Activated naive CD4-positive, alpha-beta T cell treated with anti-CD3 and anti-CD28 coated beads, Interleukin-2, amount 50 U/mL, for 72 hours (primary cell): ENCODE measurements at places on chromosomes 2 and 18.

DNA sequence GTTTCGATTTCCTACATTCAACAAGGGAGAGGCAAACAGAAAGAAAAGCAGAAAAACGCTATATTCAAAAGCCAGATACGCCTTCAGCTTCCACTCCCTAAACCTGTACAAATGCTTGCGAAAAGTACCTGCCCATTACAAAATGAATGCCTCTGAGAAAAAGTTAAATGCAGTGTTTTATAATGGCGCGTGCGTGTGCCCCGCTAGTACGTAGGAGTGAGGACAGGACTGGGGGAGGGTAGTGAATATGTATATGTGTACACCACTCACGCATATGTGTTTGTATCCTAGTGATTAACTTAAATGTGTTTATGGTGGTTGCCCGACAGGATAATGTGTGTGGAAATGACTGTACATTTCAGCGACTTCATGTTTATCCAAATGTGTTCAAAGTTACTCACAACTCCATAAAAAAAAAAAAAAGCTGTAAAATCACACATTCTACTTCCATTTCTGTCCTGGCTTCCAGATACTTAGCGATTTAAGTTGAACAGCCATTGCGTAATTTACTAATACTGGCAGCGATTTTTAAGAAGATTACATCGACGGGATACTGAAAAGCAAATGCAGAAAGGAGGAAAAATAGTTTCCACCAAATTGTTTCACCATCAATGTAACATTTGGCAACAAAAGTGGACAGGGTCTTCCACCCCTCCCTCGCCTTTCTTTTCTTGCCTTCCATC is 1.3 kb downstream of the NEUROD1 start:
- DNase-seq: no peak

DNA sequence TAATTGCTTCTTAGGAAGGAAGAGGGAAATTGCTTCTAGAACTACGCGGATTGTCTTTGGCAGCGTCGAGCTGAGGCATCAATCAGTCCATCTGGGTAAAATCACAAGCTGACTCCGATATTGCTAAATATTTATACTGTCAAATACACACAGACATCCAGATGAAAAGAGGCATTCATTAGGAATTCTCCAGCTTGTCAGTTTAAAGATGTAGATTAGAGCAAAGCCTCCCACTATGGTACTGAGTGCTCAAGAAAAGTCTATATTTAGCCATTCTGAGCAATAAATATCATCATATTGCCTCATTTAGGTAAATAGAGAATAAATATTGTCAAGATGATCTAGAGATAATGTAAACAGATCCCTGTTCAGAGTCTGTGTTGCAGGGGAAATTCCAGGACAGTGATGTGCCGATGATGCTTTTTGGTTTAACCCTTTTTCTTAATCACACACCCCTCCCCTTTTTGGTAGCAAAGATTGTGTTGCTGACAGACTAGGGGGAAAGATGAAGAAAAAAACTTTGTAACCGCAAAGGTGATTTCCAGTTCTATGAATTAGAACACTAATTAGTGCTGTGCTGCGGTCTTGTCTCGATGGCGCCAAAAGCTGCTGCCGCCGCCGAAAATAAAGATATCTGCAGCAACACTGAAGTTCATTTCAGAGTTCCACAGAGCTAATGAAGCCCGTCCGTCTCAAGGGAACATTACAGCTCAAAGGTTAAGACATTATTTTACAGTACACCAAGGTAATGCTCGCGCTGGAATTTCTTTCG is 171.8 kb downstream of the PTGR3 start:
- no peak for DNase-seq

- DNase-seq: no peak
Observed at GRCh38 chr18:8685141-8685913, 20.0 kb upstream of the MTCL1 start.

- no peak for DNase-seq
Observed at GRCh38 chr2:111697560-111697959, 186.4 kb downstream of the ANAPC1 start.

- no peak for DNase-seq
Observed at GRCh38 chr18:49061239-49061990, 110.7 kb upstream of the SMAD7 start.

GRCh38 chr2:103008586-103008985 is 246.8 kb downstream of the TMEM182 start:
- no peak for DNase-seq

DNA sequence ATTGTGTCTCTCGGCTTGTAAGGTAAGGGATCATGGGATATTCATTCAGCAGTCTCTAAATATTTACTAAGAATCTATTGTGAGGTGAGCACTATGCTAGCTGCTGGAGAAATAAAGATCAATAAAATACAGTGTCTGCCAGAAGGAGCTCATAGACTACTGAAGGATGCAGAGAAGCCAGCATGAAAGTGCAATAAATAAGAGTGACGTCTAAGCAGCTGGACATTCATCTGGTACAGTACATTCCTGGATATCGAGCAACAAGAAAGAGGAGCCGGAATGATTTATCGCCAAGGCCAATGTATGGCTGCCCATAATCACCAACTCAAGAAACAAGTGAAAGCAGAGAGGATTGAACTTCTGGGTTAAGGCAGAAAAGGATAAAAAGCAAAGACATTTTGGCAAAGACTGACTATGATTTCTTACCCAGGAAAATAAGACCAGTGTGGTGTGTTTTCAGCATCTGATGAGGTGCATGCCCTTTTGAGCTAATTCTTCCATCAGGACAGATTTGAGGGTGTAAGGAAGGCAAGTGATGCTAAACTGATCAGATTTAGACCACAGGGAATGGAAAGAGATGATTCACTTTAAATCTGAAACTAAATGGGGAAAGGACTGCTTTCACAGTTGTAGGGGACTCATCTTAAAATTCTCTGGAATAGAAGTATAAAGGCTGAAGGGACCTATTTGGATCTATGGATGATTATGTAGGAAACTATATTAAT is 18.7 kb upstream of the LMAN1 start:
- DNase-seq: no peak
